ENCODE measurements at places on chromosomes 13 and 19. TPM values are rescaled to one million over a fixed set of nuclear protein-coding genes. Genes with fewer than 3 reads are reported as not detected.

SERTM1 gene
- total RNA-seq: 0.30 TPM

CEACAM4 gene
- total RNA-seq: 0.67 TPM

LILRA2 gene
- not detected for total RNA-seq

DNA sequence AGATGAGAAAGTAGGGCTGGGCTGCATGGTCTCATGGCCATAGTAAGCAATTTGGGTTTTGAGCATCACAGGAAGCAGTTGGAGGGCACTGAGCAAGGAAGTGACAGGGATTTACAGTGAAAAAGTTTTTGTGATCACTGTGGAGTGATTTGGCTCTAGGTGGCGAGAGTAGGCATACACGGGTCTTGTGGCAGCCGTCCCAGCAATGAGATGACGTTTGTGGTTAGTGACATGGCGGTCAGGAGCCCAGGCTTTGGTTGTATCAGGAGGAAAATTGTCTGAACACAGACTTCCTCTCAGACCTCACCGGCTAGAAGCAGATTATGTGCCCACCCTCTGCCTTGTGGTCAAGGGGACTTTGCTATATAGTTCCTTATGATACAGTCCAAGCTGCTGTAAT, 3.3 kb downstream of the ZNF444 start:
- DNase-seq: no peak

DNA sequence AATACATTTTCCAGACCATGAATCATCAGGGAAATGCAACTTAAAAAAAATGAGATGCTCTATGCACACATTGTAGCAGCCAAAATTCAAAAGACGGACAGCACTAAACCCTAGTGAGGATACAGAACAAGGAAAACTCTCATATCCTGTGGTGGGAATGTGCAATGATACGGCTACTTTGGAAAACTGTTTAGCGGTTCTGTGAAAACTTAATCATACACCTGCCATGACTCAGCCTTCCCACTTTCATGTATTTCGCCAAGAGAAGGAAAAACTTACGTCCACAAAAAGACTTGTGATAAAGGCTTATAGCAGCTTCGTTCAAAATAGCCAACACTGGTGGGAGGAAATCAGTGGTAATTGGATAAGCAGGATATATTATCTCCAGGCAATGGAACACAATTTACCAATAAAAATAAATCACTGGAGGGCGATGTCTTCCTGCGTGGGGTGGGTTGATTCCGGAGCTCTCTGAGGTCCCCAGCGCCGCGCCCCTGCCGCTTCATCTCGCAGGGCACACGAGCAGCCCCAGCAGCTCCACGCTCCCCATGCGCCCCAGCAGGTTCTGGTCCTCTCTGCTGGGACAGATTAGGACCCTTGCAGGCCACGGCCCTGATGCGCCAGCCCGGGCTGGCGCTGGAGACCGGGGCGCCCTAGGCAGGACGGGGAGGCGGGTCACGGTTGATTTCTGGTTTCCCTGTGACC, 97.2 kb upstream of the ARHGEF7 start:
- DNase-seq: no peak

DNA sequence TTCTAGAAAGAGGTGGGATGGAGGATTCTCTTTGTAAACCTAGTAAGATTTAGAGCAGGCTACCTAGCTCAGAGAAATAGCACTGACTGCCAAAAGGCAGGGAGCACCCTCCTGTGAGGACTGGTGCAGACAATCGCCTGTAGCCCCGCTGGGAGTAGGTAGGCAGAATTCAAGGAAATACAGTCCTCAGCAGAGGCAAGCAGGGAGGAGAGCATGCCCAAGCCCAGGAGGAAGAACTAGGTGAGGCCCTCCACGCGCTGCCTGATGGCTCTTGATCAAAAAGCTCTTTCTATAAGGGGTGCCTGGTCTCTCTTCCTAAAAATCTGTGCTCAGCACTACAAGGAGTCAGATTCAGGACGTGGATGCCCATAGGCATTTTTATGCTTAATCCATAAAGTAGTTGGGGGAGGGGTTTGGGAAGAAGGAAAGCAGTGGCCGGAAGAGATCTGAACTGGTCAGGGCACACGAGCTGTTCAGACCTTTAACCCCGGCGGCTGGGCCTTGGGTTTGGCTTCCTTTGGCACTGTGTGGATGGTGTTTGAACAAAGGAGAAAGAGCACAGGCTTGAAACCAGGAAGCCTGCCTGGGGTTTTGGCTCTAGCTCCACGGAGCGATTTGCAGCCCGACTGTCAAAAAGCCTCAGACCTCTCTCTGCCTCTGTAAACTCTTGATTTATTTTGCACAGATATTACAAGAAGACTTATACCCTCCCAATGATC, 320.6 kb downstream of the FOXO1 start:
- DNase-seq: no peak

DNA sequence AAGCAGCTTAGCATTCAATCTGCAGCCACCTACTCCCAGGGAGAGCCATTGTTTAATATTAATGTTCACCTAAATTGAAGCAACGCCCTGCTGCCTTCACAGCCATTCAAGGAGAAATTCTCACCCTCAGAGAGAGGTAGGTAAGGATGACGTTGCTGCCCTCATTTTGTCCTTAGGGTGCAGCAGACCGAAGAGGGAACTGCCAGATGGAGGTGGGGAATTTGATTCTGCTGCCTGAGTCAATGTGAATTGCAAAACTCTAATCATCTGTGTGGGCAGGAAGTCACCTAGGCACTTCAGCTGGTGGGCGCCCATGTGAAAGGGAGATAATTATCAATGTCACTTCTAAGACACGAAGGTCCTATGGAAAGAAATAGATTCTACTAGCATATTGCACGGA, 503.4 kb downstream of the TBC1D4 start:
- no peak for DNase-seq

GRCh38 chr13:50685491-50685890, 158.0 kb downstream of the DLEU7 start:
- peak; percentile 86 for DNase-seq

DNA sequence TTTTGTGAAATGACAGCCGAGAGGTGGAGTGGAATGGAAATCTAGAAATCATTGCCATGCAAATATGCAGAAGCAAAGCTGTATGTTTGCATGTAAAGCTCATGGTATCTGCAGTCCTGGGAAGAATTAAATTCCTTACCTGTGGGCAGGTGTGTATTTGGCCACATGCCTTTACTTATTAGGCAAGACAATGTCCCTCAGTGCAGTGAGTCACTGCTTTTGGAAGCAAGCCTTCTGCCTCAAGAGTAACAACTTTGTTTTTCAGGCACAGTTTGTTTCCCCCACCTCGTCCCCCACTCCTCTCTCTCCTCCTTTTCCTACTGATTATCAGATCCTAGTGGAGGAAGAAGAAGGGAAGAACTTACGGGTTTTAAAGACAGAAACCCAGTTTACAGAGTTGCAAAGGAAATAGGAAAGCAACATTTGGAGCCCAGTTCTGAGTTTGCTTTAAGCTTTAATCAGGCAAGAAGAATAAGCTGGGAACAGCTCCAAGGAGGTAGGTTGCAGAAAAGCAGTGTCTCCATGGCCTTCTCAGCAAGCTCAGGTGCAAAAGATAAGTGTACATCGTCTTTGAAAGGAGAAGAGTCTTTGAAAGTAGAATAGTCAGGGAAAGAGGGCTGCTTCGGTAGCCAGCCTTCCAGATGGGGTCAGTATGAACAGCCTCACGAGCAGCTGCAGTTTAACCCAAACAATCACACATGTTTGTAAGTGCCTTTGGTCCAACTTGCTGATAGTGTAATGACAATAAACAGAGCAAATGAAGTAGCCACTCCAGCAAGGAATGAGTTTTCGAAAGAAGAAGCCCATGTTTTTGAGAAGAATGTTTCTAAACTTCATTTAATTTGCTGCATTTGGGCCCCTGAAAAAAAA, 190.1 kb downstream of the KLF5 start:
- no peak for DNase-seq

DNA sequence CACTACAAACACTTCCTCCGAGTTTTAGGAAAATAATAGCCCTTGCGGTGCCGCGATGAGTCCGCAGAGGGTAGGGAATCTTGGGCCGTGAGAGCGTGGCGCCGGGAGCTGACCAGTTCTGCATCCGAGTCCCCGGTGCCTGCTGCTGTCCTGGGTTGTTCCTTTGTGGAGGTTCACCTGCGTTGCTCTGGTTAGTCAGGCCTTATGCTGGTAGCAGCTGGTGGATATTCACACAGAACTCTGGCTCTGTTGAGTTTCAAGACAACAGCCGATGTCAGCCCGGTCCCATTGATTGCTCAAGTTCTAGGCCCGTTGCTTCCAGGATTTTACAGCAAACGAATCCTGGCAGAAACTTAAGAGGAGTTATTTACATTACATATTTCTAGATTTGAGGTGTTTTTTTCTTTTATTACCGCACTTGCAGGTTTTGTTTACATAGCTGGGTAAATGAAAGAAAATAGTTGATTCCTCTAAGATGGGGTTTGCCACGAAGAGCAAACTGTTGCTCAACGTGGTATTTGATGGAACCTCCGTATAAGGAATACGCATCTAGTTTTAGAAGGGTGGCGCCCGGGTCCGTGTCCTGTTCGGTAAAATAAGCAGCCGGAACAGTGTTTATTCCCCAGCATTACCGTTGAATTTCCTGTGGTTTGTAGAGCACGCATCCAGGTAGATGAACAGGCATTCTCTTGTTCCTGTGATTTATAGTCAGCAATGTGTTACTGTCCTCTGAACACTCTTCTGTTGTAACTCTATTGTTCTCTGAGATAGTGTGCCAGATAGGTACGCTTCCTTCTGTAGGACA, 1.3 kb downstream of the CLDN10 start:
- no peak for DNase-seq

DNA sequence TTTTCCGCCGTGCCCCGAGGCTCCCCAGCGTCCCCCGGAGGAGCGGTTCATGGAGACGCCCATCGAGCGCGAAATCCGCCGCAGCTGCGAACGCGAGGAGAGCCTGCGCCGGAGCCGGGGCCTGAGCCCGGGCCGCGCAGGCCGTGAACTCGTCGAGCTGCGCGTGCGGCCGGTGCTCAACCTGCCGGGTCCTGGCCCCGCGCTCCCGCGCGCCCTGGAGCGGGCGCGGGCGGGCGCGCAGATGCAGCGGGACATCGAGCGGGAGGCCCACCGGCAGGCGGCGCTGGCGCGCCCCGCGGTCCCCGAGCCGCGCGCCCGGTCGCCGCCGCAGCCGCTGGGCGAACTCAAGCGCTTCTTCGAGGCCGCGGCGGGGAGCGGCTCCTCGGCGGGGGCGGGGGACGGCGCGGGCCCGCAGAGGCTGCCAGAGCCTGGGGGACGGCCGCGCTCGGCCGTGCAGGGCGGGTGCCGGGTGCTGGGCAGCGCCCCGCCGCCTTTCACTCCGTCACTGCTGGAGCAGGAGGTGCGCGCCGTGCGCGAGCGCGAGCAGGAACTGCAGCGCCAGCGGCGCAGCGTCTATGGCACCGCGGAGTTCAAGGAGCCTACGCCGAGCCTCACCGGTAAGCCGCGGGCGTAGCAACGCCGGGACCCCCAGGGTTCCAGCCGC, 807 bp downstream of the MISP3 start:
- DNase-seq: peak; percentile 71

C19orf38 gene
- total RNA-seq: 1.5 TPM

GRCh38 chr19:51548213-51548651, 16.8 kb upstream of the SIGLEC6 start:
- DNase-seq: peak; percentile 30

DNA sequence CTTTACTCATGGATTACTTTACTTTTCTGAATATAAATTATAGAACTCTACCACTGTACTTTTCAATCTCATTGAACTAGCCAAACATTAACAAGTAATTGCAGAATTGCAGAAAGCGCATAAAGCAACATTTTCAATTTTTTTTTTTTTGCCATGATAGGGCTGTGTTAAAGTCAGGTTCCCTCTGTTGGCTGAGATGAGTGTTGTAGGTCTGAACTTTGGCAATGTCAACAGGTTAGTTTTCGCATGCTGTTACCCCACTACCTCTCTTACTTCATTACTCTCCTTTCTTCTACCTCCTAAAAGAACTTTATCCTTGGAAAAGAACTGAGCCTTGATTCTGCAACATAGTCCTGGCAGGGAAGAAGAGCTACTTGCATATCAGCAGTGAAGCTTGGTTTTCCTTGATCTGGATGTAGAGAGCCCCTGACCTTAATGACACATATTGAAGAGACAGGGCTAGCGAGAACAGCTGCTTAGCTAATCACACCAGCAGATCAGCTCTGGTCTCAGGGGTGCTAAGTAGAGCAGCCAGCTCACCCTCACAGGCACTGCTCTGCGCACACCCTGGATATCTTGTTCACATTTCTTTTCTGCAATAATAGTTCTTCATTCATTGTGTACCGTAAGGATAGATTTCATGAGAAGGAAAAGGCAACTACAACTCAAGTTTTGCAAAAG, 119.5 kb downstream of the FLT1 start:
- no peak for DNase-seq

GRCh38 chr13:77222909-77223308, 104.0 kb downstream of the MYCBP2 start:
- DNase-seq: no peak

GRCh38 chr13:33245505-33246158, 39.9 kb downstream of the STARD13 start:
- DNase-seq: no peak

NCAN gene
- total RNA-seq: not detected

CAPN12 gene
- total RNA-seq: 0.74 TPM

GRCh38 chr13:31717583-31717982, 21.7 kb upstream of the RXFP2 start:
- DNase-seq: no peak

ZNF726 gene
- total RNA-seq: not detected

- DNase-seq: no peak
Observed at GRCh38 chr13:46560778-46561177, 7.8 kb downstream of the LRCH1 start.

MISP gene
- total RNA-seq: 0.96 TPM

DNA sequence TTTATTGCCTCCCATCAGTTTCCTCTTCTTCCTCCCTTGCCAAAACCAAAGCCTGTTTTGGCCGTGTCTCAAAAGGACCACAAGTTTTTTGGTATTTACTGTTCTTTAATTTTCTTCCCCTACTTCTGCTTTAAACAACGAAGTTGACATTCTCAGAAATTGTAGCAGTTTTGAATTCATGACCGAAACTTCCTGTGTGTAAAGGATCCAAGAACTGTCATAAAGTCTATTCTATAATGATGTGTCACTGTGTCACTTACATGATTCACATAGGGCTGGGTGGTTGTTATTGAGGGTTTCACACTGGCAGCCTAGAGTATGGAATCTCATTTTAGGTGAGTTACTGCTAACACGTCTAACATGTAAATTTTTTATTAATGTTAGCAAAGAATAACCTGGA, 741.0 kb upstream of the KLHL1 start:
- DNase-seq: no peak

GRCh38 chr19:18590273-18591272, 2.0 kb downstream of the REX1BD start:
- DNase-seq: peak; percentile 66

All from right atrium auricular region (tissue), 2 donors.